T-helper 17 cell (primary cell): ENCODE measurements at places on chromosomes 6 and 20. TPM values are rescaled to one million over a fixed set of nuclear protein-coding genes. Genes with fewer than 3 reads are reported as not detected.

ETV7 gene
- total RNA-seq, result 0.37 TPM

RBM38 gene
- 176 TPM for total RNA-seq

IRF4 gene
- 16.6 TPM for total RNA-seq

FAM209A gene
- total RNA-seq, result 6.7 TPM

DNAH8 gene
- total RNA-seq, result 0.05 TPM

NAPB gene
- 8.5 TPM for total RNA-seq
